T-helper 2 cell (primary cell): ENCODE measurements at places on chromosomes 1 and 21.

DNA sequence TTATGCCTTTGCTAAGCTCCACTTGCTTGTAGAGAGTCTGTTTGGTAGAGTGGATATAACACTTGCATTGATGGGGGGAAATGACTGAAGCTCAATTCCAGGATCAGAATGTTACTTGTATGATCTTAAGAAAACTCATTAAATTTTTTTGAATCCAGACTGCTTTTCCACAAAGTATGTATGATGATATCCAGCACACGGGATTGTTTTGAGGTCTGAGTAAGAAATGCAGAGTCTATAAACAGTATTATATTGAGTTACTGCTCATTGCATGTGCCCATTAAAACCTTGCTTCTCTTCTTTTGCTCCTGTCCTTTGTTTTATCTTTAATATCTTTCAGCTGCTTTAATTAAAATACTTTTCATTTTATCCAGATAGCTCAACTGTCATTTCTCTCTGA, 570.4 kb upstream of the ZRANB2 start:
- DNase-seq: no peak

- no peak for DNase-seq
Measured at GRCh38 chr21:40057331-40057730, 190.1 kb downstream of the PCP4 start.

GRCh38 chr1:81369833-81370232, 430.9 kb upstream of the ADGRL2 start:
- DNase-seq: no peak

- DNase-seq: no peak
Measured at GRCh38 chr1:179090522-179090921, 8.7 kb downstream of the TOR3A start.

- no peak for DNase-seq
Measured at GRCh38 chr1:5571438-5571837, 420.8 kb downstream of the NPHP4 start.

DNA sequence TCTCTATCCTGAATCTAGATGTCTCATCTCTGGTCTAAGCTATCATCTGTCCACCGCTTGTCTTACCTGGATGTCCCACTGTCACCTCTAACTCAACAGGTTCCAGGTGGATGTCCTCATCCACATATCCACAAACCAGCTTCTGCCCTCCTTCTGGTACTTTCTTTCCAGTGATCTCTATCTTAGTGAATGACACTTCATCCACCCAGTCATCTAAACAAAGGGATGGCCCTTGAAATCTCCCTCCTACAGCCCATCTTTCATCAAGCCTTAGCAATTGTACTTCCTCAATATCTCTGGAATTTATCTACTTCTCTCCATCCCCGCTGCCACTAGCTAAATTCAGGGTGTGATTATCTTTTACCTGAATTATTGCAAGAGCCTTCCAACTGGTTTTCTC, 33.9 kb upstream of the SERBP1 start:
- no peak for DNase-seq

GRCh38 chr1:162587347-162587746, 25.8 kb downstream of the UAP1 start:
- no peak for DNase-seq

DNA sequence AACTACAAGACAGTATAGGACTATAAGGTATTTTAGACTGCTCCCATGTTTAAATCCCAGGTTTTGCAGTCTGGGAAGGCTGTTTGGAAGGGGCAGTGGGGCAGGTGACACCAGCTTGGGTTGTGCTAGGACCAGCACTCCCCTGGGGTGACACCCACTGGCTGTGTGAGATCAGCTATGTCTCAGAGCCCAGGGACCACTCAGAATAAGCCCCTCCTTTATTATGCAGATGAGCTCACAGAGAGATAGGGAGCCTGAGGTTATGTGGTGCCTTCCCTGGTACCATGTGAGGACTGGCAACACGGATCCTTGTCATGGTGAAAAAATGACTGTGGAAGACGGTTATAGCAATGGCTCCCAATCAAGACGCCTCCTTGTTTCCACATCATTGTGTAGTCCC, 71.0 kb downstream of the NENF start:
- no peak for DNase-seq

DNA sequence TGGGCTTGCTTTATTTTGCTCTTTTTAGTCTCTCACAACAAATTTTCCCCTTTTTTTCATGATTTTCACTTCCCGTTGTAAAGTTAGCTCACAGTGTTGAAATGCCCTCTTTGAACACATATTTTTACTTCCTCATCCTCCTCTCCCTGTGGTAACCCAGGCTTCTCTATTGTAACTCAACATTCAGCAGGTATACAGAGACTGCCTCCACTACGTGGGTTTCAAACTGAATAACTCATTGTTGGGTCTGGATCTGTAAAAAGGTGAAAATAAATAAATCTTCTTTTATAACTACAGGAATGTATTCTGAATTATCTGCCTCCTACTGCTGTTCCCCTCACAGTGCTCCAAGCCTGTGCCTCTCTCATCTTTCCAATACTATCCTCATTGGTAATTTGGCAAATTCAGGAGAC, 166.4 kb downstream of the RUNX1 start:
- DNase-seq: no peak

DNA sequence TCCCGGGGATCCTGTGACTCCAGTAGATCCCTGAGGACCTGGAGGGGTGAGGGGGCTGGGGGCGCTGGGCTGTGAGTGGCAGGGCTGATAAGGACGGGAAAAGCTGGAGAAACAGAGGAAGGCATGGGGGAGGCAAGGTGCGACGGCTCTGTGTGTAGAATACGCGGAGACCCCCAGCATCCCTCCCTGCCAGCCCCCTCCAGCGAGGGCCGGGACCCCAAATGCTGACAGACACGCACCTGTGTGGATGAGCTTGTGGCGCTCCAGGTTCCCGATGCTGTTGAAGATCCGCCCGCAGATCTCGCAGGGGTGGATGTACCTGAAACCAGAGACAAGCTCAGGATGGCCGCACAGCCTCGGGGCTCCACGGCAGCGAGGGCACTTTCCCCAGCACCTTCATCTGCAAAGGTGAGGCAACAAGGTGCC, 53.0 kb upstream of the RIPK4 start:
- DNase-seq: no peak

GRCh38 chr1:89929467-89930063, 65.3 kb upstream of the ZNF326 start:
- no peak for DNase-seq

DNA sequence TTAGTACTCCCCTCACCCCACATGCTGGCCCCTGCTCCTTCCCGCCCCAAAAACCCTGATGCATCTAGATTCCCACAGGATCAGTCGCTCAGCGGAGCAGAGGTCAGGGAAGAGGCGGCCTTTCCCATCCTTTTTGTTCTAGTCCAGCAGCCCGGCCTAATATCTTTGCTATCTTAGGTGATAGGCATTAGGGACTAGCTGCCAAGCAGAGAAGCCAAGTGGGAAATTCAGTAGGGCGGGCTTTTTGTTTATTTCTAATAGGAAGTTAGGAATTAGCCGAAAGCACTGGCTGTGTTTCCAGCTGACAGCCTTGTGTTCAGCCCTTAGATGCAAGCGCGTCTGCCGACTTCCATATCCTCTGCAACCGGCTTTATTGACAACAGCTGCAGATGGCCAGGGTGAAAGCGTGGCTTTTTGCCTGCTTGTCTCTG, 59.0 kb upstream of the BCAR3 start:
- no peak for DNase-seq

GRCh38 chr1:117566556-117566955, 39.3 kb upstream of the TENT5C start:
- no peak for DNase-seq

- no peak for DNase-seq
Measured at GRCh38 chr1:175604942-175605286, 138.5 kb downstream of the TNR start.

DNA sequence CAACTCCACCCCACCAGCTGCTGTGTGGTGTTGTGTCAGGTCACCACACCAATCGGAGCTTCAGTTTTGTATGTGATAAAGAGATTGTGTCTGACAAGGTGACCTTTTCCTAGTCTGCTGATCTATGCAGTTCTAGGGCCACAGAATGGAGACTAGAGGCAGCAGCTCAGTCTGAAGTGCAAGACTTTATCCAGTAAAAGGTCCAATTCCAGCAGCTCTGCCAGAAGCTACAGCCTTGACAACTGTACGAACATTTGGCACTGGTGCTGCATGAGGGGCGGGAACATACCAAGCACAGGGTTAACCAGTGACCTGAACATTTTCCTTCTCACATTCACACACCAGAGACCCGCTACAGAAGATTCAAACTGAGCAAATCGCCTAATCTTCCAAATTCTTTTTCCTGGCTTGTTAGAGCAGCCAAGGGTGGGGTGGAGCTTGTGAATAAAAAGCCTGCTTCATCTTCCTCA, 9.3 kb downstream of the FMO1 start:
- DNase-seq: no peak

GRCh38 chr1:76153841-76154205, 79.3 kb downstream of the ST6GALNAC3 start:
- no peak for DNase-seq

GRCh38 chr1:10623686-10624145, 149.0 kb downstream of the PEX14 start:
- DNase-seq: no peak

DNA sequence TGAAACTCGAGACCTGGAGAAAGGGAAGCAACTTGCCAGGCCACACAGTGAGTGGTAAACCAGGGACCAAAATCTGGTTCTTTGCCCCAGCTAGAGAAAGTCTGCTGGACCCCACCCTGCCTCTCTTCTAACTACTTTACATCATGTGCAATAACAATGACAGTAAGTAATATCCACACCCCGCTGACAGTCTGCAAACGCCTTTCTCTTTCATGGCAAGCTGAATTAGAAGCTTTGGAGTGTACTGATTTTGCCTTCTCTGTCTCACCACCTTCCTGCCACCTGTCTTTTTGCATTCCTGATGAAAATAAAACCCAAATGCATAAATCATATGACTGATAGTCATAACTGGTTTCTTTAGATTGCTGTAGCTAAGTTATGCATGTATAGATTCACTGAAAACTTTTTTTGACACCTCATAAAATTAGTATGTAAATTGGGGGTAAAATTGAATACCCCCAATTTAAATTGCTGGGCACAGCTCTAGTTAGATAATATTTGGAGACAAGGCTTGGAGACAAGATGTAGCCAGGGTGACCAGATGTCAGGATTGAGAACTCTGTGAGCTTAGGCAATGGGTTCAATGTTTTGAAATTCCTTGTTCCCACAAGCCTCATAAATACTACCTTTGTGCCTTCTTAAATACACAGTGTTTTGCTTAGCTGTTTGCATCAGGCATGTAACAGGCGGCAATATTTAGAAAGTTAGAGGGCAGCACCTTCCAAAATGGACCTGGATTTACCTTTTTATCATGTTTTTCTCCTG, 73.5 kb downstream of the ST6GALNAC5 start:
- DNase-seq: no peak

GRCh38 chr1:178283409-178283808, 189.5 kb downstream of the RASAL2 start:
- DNase-seq: no peak

DNA sequence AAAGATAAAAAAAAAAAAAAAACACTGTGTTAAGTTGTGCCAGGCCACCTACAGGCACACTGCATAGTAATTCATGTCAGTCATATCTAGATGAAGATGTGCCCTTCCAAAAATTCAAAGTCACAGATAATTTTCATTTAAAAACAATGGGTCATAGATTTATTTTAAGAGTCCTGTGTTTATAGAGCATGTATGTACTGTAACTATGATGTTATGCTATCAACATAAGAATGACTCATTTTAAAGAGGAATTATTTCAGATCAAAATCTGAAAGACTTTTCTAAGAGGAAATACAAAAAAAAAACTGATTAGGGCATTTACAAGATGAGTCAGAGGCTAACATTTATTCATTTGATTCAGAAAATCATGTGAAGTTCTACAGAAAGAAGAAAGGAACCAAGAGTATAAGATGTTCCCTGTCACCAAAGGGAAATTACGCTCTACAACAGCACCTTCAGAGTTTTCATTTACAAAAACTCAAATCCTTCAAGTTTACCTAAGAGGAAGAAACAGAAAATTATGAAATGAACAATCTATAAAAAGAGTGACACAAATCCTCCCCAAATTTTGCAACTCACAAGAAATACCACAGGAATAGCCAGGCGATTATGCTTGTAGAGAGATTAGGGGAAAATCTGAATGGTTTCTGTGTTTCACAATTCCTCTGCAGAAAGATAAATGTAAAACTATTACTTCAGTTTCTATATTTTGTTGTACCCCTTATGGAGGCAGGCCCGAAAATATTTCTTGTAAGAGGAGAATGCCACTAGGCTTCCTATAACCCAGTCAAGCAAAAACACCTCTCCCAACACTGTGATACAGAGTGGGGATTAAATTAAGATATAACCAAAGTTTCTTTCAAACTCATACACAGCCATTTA, 13.8 kb downstream of the TP53BP2 start:
- no peak for DNase-seq

- DNase-seq: no peak
Measured at GRCh38 chr1:94398356-94398755, 19.8 kb upstream of the ABCD3 start.

- DNase-seq: no peak
Measured at GRCh38 chr1:23585321-23586022, 26.2 kb upstream of the ID3 start.

- DNase-seq: peak; percentile 72
Measured at GRCh38 chr1:205321162-205321958, at the start of gene NUAK2. Gene NUAK2 (minus strand): TSS chr1:205321745. CDS start chr1:205321628, 117 bp downstream.

- no peak for DNase-seq
Measured at GRCh38 chr1:111054656-111055055, 85.2 kb downstream of the DRAM2 start.

GRCh38 chr1:200896531-200897196, 2.0 kb downstream of the INAVA start:
- DNase-seq: no peak

DNA sequence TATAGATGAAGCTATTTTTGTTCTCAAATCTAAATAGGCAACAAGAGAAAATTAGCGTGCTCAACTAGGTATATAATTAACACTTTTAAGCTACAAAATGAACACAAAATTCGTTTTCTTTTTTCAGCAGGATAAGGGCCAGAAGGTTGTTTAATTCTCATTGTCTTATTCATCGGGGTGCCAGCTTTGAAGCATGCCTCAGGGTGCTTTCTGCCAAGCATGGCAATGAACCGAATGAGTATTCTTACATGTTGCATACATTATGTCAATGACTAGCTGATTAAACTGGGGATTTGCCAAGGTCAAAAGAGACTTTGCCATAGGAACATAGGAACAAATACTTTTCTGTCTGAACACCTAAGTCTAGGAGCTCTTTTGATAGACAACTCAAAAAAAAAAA, 102.0 kb upstream of the MAP1LC3C start:
- no peak for DNase-seq
